HFFc6 (cell line): ENCODE measurements at places on chromosomes 1 and 21.

- no peaks in the 10 kb centered on the region for H3K4me1 ChIP-seq
- H3K27ac ChIP-seq: no peak overlapping the region
- H3K4me3 ChIP-seq: no peak overlapping the region
- no peak for DNase-seq
- H3K36me3 ChIP-seq: peaks cover 5% of the 10 kb centered on the region; the same call in 1 of the 2 replicates
- no peaks in the 10 kb centered on the region for H3K27me3 ChIP-seq
Measured at GRCh38 chr21:30984889-30985288, 53.4 kb downstream of the KRTAP19-8 start.

GRCh38 chr1:23718482-23718881 is 24.8 kb upstream of the ELOA start:
- no peak overlapping the region for H3K4me3 ChIP-seq
- peak overlapping the region; percentile 32; the same call in 1 of the 2 replicates for H3K27ac ChIP-seq
- H3K27me3 ChIP-seq: no peaks in the 10 kb centered on the region; the same call in 1 of the 2 replicates
- H3K4me1 ChIP-seq: peaks cover 23% of the 10 kb centered on the region
- H3K36me3 ChIP-seq: peaks cover 9% of the 10 kb centered on the region; the same call in 1 of the 2 replicates
- DNase-seq: no peak

DNA sequence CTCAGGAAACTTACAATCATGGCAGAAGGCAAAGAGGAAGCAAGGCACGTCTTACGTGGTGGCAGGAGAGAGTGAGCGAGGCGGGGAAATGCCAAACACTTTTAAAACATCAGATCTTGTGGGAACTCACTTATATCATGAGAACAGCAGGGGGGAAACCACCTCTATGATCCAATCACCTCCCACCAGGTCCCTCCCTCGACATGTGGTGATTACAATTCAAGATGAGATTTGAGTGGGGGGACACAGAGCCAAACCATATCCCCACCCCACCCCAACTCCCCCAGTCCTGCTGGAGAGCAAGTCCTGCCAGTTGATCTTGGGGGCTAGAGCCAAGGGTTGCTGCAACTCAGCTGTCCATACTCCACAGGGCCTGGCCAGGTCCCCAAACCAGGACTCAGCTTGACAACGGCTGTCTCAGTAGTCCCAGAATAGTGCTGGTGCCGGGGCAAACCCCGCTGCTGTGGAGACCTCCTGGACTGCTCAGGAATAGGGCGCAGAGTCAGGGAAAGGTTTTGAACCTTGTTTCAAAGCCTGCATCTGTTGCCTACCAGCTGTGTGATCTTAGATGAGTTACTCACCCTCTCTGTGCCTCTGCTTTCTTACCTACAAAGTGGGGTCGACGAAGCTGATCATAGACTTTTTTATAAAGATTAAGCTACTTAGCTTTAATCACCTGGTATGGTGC is 79.5 kb downstream of the STUM start:
- H3K27ac ChIP-seq: no peak overlapping the region
- no peak for DNase-seq
- no peak overlapping the region for H3K4me3 ChIP-seq
- H3K27me3 ChIP-seq: peaks cover 13% of the 10 kb centered on the region

- no peak for DNase-seq
- H3K27me3 ChIP-seq: no peaks in the 10 kb centered on the region
- H3K4me3 ChIP-seq: no peak overlapping the region
- H3K36me3 ChIP-seq: peaks cover 27% of the 10 kb centered on the region
- peaks cover 46% of the 10 kb centered on the region for H3K4me1 ChIP-seq
Measured at GRCh38 chr1:114470681-114471080, 40.3 kb downstream of the TRIM33 start.

DNA sequence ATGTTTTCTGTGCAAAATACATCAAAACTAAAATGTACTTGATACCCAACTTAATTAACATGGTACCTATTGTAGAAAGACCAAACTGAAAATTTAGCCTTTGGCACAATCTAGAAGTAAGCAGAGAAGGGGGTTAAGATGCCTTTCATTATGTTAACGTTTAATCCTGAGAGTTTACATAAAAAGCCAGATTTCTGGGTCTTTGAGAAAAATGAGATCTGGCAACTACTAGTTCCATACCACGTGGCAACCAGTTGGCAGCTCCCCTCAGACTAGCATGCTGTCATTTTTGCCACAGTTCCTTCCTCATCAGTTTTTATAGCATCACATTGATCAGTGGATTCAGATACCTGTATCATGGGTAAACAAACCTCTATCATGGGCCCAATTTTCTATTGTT is 1.5 kb downstream of the RO60 start:
- peak; percentile 9 for DNase-seq
- peak overlapping the region; percentile 97 for H3K4me3 ChIP-seq
- peak overlapping the region; percentile 96 for H3K27ac ChIP-seq
- H3K27me3 ChIP-seq: peaks cover 9% of the 10 kb centered on the region
- H3K4me1 ChIP-seq: peaks cover 50% of the 10 kb centered on the region

DNA sequence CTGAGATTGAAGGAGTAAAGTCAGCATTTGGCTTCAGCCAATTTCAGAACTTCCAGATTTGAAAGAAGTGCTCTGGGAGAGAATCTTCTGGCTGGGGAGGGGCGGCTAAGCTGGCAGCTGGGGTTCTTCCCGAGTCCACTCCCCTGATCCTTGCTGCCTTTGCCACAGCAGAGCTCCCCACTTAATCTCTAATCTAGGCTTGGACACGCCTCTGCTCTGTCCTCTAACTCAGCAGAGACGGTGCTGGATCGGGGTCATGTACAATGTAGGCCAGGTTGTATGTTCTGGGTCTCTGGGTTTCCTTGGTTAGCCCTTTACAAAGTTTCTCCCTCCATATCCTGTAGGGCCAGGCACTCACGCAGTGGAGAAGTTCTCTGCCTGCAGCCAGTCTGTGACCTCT is 10.1 kb upstream of the GSTM3 start:
- H3K4me1 ChIP-seq: peaks cover 8% of the 10 kb centered on the region
- no peak for DNase-seq
- H3K4me3 ChIP-seq: no peak overlapping the region
- no peak overlapping the region for H3K27ac ChIP-seq
- H3K36me3 ChIP-seq: peaks cover 6% of the 10 kb centered on the region

GRCh38 chr1:54857746-54858561 is 29.0 kb downstream of the DHCR24 start:
- no peak overlapping the region for H3K4me3 ChIP-seq
- DNase-seq: peak; percentile 58
- peaks cover 42% of the 10 kb centered on the region for H3K36me3 ChIP-seq

GRCh38 chr1:39147099-39148025 is 57.1 kb upstream of the MACF1 start:
- peak overlapping the region; percentile 55 for H3K27ac ChIP-seq
- no peak for DNase-seq
- H3K27me3 ChIP-seq: no peaks in the 10 kb centered on the region; the same call in 1 of the 2 replicates
- peaks cover 77% of the 10 kb centered on the region for H3K4me1 ChIP-seq

DNA sequence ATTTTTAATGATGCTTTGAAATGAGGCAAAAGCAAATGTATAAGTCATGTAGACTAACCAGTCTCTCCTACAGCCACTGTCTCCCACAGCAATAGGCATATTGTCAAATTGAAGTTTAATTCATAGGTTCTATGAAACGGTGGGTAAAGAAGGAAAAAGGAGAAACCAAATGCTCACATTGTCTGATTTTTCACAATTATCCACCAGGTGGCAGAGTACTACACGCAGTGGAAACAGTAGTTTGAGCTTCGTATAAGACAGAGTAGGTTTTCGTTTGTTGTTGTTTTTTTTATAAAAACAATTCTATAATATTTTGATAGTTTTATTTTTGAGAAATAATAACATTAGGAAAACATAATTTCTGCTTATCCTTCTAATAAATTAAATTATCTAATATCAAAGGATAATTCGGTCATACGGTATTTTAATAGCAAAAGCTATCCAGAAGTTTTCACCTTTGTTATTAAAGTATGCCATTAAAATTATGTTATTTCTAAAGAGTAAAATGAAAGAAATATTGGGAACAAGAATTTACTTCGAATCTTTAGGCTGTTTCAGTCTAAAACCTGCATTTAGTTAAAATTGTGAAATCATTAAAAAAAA is 39.1 kb downstream of the TYW3 start:
- no peak overlapping the region for H3K27ac ChIP-seq
- H3K36me3 ChIP-seq: no peaks in the 10 kb centered on the region
- H3K4me3 ChIP-seq: no peak overlapping the region
- DNase-seq: peak; percentile 47
- H3K27me3 ChIP-seq: no peaks in the 10 kb centered on the region; the same call in 1 of the 2 replicates

GRCh38 chr1:163610486-163610885 is 288.7 kb downstream of the NUF2 start:
- DNase-seq: no peak
- no peaks in the 10 kb centered on the region for H3K36me3 ChIP-seq
- H3K4me3 ChIP-seq: no peak overlapping the region
- no peaks in the 10 kb centered on the region for H3K4me1 ChIP-seq

- no peak overlapping the region for H3K4me3 ChIP-seq
- H3K27ac ChIP-seq: no peak overlapping the region
- DNase-seq: peak; percentile 56
- peaks cover 2% of the 10 kb centered on the region; the same call in 1 of the 2 replicates for H3K27me3 ChIP-seq
- H3K36me3 ChIP-seq: peaks cover 28% of the 10 kb centered on the region
Measured at GRCh38 chr21:28294051-28294450, 698.6 kb downstream of the LTN1 start.

DNA sequence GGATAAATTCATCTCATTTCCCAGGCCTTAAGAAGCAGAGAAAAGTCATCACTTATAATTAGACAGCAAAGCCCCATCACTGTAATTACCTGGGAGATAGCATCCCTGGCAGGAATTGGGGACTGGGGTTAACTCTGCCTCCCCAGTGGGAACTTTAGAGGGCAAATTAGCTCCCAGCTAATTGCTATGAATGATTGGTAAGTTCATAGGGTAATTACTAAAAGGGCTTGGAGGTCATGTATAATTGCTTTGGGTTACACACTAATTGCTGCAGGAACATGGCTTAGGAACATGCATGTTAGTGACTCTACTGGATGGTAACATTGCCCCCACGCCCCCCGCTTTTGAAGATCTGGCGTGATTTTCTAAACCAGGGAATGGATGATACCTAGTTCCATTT is 64.8 kb downstream of the UBE2T start:
- no peaks in the 10 kb centered on the region for H3K36me3 ChIP-seq
- no peak overlapping the region for H3K4me3 ChIP-seq
- DNase-seq: no peak
